ENCODE measurements at places on chromosomes 16 and 17.

DNA sequence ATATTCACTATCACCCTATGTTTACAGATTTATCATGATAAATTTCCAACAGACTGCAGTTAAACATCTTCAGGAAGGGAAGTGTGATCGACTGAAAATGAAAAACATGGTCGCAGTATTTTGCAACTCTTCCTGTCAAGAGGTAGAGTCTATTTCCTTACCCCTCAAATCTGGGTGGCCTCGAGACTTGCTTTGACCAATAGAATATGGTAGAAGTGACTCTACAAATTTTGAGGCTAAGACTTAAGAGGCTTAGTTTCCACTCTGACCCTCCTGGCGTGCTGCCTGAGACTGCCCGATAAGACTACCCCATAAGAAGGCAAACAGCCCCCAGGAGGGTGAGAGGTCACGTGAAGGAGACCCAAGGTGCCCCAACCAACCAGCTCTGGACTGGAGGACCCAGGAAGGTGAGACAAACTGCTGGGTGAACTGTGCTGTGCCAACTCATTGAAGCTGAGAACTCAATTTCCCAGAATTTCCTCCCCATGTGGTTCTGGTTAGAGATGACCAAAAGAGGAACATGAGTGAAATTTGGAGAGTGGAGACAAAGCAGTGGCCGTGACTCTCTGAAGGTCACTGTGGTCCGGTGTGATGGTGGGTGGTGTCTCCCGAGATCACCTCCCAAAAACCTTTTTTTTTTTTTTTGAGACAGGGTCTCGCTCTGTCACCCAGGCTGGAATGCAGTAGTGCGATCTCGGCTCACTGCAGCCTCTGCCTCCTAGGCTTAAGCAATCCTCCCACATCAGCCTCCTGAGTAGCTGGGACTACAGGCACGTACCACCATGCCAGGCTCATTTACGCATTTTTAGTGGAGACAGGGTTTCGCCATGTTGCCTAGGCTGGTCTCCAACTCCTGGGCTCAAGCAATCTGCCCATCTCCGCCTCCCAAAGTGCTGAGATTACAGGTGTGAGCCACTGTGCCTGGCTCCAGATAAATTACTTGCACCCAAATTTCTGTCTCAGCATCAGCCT, 38.2 kb upstream of the LITAF start:
- DNase-seq = no peak

GRCh38 chr16:52705122-52705521, 158.2 kb upstream of the TOX3 start:
- no peak for DNase-seq

- DNase-seq = no peak
Observed at GRCh38 chr16:89401641-89402445, 88.5 kb downstream of the ANKRD11 start.

DNA sequence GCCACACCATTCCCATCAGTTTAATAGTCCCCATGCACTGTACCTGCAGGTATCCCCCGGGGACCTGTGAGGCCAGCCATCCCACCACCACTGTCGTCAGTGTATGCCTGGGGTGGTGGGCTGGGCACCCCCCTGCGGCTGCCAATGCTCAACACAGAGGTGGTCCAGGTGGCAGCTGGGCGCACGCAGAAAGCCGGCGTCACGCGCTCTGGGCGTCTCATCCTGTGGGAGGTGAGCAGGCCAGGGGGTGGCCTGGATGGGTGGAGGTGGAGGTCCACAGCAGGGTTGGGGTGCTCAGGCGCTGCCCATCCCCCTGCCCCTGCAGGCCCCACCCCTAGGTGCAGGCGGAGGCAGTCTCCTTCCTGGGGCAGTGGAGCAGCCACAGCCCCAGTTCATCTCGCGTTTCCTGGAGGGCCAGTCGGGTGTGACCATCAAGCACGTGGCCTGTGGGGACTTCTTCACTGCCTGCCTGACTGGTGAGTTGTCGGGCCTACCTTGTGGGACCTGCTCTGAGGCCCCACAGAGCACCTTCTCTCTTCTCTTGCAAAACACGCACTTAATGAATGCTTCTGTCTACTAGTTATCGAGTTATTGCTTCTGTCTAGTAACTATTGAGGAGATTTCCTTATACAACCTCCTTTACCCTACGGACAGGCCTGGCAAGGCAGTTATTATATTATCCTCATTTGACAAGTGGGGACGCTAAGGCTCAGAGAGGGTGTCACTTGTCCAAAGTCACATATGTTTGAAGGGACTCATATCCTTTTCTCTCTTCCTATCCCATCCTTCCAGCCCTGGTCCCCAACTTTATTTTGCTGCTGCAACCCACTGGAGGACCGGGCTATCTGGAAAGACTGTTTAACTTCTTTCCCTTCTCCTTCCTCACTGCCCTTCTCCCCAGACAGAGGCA, 5.8 kb upstream of the TRAF4 start:
- DNase-seq = no peak

GRCh38 chr17:82121660-82122629, 23.9 kb upstream of the FASN start:
- no peak for DNase-seq

DNA sequence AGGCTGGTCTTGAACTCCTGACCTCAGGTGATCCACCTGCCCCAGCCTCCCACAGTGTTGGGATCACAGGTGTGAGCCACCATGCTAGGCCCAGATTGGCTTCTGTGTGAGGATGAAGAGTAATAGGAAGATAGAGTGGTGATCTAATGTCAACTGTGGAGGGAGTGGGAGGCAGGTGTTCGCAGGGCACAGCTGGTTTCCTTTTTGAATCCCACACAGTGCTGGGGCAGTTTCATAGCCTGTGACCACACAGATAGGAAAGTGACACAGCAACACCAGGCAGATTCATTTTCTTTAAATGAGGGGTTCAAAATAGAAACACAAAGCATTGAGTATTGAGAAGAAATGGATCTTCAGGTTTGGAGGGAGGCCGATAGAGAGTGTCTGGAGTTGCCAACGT, 540.3 kb downstream of the WWOX start:
- no peak for DNase-seq

GRCh38 chr17:70074956-70075355, at the start of gene KCNJ16:
KCNJ16 (plus strand) TSS chr17:70075225; CDS start chr17:70132088, 56,863 bp downstream.
- DNase-seq = no peak

DNA sequence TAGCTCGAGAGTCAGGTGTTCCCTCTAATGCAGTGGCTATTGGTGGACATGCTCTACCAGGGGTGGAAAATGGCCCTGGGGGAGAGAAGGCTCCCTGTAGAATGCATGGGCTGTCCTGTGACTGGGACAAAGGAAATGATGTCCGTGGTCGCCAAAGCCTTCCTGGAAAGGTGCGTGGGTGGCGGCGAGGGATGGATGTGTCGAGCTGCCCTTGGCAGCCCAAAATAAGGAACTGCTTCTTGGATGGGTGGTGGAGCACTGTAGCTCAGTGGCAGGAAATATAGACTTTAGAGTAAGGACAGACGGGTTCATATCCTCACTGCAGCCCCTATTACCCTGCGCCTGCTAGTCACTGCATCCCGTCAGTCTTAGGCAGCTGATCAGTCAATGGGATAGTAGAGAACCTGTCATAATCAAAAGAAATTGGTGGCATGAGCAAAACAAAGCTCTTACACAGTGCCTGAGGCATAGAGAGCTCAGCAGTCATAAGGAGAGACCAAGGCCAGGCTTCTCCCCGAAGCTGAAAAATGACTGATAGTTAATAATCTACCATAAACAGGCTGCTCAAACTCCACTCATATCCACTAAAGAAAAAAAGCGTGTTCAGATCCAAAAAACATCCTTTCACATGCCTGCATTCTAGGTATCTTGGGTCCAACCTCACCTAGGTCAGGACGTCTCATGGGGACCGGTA, 123.5 kb upstream of the PLCG2 start:
- no peak for DNase-seq

DNA sequence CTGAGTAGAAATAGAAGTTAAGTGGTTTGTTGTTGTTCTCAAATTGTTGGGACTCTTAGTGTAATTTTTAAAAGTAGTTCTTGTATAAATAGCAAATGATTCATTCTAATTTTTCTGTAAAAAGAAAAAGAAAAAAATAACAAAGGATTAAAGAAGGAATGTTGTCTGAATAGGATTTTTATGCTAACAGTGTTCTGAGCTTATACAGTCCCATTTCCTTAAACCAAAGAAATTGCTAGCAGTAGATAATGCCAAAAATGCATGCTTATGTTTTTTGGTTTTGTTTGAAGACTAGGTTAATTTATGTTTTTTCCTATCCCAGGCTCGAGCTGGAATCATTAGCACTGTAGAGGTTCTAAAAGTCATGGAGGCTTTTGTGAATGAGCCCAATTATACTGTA, 44.7 kb upstream of the KPNB1 start:
- DNase-seq = no peak

GRCh38 chr16:74759564-74759963, 15.1 kb downstream of the FA2H start:
- no peak for DNase-seq

GRCh38 chr16:30367349-30368009, 2.8 kb downstream of the TBC1D10B start:
- no peak for DNase-seq

GRCh38 chr17:17420082-17420481, 56.7 kb upstream of the MED9 start:
- DNase-seq = no peak

GRCh38 chr16:79721270-79721669, 120.7 kb upstream of the MAF start:
- no peak for DNase-seq

GRCh38 chr16:66701026-66701425, 4.5 kb upstream of the CMTM4 start:
- DNase-seq = no peak

- DNase-seq = no peak
Observed at GRCh38 chr16:55116165-55116920, 185.7 kb downstream of the IRX5 start.

- no peak for DNase-seq
Observed at GRCh38 chr16:3602320-3602653, 9.1 kb downstream of the SLX4 start.

DNA sequence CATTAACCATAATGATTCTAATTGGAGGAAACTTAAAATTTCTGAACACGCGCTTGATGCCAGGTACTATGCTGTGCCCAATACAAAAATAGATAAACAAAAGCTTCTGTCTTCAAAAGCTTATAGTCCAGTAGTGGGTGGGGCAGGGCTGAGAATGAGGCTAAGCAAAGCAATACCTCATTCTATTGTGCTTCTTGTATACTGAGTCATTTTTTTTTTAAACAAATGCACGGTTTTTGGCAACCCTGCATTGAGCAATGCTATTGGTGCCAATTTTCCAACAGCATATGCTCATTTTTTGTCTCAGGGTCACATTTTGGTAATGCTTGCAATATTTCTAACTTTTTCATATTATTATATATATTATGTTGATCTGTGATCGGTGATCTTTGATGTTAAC, 34.7 kb upstream of the HNF1B start:
- DNase-seq = no peak

- DNase-seq = no peak
Observed at GRCh38 chr16:75266738-75267630, 15.6 kb upstream of the BCAR1 start.

DNA sequence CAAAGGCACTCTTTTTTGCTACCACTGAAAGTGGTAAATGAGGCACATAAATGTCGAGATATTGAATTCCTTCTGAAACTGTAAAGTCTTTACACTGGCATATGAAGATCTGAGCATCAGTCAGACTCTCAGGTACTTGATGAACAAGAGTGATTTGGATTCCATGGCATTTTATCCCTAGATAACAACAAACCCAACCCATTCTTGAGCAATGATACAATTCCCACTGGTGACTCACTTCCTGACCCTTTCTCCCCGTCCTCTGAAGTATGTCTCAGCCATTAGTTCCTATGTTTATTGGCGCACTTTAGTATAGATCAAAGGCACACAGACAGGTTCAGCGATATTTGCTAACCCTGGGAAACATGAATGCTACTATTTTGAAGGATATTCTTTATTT, 147.0 kb upstream of the RBFOX1 start:
- DNase-seq = no peak

DNA sequence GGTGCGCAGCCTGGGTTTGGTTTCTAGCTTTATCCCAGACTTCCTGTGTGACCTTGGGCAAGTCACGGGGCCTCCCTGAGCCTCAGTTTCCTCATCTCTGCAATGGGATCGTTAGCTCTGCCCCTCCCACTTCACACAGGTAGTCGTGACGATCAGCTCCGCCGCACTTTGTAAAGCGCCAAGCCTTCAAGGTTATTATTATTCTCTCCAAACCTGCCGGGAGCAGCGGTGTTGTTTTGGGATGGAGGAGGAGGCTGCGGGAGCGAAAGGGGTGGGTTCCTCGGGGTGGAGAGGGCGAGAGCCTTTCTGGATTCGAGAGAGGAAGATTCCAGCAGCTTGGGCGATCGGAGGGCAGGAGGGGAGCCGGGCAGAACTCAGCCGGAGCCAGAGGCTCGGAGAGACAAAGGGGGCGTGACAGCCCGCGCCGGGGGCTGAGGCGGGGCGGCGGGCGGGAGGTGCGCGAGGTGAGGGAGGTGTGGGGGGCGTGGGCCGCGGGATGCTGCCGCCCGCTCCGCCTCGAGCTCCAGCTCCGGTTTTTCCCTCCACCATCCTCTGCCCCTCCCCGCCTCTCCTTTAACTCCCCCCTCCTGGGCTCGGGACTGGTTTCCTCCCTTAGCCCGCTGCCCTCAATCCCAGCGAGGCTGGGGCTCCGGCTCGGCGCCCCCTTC, at the start of gene EFNB3:
TSS of gene EFNB3 (plus strand) at position 602 of the 668 bp plus-strand sequence. CDS start 397 bp downstream, outside the sequence.
- DNase-seq = peak; percentile 95

All from NCI-H82 (cell line).